ENCODE measurements at places on chromosomes 12 and 14.

DNA sequence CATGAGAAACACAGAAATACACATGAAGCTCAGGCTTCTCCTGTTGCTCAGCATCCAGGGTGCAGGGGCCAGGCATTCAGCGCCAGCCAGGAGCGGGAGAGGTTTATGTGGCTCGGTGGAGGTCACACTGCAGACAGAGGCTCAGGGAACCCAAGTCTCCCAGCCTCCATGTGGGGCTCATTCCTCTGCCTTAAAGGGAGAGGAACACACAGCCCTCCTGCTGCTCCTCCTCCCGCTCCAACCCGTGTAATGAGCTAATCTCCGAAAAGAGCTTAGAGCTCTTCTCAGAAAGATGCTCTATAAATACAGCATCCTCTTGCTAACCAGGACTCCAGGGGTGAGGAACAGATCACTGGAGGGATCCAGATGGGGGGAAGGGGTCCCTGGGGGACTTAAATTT, 28.2 kb downstream of the FGF6 start:
- peak; percentile 8 for DNase-seq

DNA sequence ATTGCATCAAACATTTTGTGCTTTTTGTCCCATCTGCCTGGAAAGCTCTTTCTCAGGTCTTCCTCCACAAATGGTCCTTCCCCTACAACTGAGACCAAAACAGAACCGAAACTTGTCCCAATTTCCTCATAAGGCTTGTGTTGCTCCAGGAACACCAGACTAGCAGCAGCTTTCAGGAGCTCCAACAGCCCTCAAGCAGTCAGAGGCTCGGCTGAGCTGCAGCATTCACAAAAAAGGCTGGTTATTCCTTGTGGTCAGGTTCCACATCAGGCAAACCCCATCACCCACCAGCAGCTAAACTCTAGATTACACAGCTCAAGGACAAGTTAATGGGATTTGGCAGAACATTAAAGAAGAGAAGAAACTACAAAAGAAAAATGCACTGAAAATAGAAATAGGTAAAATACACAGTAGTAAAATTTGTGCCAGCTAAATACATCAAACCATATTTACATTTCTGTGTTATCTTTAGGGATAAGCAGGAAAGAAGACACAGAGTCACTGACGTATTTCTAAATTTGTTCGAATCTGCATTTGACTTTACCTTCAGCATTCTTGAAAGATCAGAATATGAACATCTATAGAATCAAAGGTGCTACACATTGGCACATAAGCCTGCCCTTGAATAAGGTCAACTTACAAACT, 141.2 kb downstream of the STXBP6 start:
- no peak for DNase-seq

DNA sequence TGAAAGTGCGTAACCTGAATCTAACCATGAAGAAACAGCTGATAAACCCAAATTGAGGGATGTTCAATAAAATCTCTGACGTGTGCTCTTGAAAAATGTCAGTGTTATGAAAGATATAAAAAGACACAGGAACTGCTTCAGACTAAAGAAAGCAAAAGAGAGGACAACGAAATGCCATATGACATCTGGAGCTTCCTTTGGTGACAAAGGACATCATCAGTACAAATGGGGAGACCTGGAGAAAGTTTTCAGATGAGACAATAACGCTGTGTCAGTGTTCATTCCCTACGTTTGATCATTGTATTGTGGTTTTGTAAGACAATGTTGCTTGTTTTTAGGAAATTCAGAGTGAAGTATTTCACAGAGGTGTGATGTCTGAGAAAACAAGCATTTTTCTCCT, 125.9 kb upstream of the MAP1LC3B2 start:
- DNase-seq: no peak

- DNase-seq: no peak
These were observed 161.1 kb downstream of the PPFIA2 start for GRCh38 chr12:81597928-81598604.

DNA sequence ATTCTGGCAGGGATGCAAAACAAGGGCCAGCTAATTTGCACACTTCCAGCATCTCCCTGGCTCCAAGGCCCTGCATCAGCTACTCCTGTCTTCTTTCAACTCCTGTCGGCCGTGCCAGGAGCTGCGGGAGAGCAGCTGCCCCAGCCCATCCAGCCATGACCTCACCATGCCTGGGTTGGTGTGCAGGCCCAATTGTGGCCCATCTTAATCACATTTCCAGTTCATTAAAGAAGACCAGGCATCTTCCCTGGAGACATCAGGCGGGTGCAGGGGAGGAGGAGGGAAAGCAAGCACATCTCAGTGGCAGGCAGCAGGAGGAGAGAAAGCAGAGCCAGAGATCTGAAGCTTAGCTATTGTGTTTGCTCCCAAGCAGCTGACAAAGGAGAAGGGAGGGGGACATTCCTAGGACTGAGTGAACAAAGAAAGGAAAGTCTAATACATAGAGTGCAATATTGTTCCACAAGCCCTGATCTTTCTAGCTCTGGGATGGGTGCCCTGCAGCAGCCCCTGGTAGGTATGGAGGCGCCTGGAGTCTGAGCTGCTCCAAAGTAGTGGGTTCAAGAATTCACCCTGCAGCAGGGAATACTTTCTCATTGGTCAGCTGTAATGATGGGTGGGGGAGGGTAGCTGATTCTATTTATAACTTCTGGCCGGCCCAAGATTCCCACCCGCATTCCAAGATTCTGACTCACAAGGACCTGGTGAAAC, 40.1 kb downstream of the VWF start:
- DNase-seq: no peak

DNA sequence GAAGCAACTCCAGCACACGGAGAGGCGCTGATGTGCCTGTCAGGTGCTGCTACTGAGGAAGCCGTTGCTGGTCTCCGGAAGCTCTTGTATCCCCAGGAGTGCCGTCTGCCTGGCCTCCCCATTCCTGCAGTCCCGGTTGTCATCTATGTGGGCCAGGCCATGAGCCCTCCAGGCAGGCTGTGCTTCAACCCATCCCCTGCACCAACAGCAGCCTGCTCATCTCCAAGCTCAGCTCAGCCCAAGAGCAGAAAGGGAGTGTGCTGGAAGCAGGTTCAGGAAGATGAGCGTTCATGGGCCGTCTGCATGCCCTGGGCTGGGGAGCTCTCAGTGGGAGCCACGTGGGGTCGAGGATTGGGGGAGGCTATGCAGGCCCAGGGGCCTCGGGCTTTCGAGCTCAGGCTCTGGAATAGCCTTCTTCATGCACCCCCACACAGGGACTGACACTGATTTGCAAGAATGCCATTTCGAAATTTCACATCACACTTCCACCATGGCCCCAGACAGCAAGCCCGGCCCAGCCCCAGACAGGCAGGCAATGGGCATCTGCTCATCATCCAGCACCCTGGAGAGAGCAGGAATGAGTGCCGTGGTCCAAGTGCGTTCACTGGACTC, 164.5 kb downstream of the KIF26A start:
- DNase-seq: no peak

GRCh38 chr12:19671695-19672094, 232.4 kb downstream of the AEBP2 start:
- no peak for DNase-seq

DNA sequence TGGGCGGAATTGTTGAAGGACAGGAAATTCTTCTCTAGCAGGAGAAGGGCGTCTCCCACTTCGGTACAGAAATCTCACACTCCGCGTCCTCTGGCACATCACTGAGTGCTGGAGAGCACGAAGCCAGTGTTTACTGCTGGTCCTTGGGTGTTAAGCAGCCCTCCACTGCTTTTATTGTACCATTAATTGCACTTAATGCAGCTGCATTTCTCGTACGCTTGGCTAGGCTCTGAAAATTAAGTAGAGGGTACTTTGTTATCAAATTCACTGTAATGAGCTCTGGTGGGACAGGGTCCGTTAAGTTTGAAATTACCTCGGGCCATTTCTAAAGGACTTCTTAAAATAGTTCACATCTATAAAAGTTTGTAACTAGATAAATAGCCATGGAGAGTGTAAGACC, 411.2 kb downstream of the NPAS3 start:
- DNase-seq: peak; percentile 6

DNA sequence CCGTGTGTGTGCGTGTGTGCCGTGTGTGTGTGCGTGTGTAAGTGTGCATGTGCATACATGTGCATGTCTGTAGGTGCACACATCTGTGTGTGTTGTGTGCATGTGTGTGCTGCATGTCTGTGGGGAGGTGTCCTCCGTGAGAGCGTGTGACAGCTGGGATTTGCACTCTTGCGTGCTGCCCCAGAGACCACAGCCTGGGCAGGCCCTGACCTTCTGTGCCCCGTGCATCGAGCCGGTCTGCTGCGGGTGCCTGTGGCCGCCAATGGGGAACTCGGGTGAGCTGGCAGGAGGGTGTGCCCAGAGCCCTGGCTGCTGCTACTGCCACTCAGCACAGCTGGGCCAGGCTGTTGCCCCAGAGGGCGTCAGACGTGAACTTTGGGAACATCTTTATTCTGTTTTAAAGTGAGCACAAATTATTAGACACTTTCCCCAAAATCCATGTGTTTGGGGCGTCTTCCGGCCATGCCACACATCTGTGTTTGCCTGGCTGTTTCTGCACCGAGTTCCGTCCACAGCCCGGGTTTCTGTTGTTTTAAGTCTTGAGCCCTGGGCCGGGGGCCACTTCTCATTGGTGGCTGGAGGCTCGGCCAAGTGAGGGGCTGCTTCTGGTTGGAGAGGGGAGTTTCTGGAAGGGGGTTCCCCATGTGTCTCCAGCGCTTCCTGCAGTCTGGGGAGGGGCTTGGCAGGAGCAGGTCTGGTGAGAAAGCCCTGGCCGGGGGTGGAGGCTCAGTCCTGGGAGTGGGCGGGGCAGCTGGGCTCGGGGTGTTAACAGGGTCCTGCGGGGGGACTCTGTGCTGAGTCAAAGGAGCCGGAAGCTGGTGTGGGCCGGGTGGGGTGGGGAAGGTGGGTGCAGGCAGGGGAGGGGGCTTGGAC, 7.6 kb downstream of the CEP170B start:
- DNase-seq: peak; percentile 64

DNA sequence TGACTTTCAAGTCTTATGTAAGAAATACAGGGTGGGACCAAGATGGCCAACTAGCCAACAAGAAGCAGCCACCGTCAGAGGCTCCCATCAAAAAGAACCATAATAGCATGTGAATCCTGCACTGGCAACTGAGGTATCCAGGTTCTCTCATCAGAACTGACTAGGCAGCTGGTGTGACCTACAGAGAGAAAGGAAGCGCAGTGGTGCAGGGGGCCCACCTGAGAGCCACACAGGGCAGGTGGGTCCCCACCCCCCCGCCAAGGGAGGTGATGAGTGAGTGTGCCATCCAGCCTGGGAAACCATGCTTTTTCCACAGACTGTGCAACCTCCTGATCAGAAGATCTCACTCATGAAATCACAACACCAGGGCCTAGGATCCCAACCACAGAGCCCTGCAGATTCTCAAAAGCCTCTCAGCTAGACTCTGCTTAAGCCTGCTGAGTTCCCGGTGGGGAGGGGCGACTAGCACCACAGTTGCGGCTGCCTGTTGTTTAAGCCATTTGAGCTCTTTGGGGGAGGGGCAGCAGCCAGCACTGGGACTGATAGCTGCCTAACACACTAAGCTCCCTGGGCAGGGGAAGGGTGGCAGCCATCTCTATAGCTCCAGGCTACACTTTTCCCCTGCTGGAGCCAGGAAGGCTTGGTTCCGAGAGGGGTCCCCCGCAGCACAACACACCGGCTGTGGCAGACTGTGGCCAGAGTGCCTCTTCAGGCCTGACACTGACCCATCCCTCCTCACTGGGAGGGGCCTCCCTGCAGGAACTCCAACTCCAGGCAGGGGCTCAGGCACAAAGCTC, 75.3 kb downstream of the GARIN6 start:
- DNase-seq: peak; percentile 1

GRCh38 chr14:54487771-54488170, 1.0 kb downstream of the GMFB start:
- DNase-seq: no peak

GRCh38 chr14:101780887-101781239, 19.4 kb downstream of the PPP2R5C start:
- DNase-seq: peak; percentile 37

DNA sequence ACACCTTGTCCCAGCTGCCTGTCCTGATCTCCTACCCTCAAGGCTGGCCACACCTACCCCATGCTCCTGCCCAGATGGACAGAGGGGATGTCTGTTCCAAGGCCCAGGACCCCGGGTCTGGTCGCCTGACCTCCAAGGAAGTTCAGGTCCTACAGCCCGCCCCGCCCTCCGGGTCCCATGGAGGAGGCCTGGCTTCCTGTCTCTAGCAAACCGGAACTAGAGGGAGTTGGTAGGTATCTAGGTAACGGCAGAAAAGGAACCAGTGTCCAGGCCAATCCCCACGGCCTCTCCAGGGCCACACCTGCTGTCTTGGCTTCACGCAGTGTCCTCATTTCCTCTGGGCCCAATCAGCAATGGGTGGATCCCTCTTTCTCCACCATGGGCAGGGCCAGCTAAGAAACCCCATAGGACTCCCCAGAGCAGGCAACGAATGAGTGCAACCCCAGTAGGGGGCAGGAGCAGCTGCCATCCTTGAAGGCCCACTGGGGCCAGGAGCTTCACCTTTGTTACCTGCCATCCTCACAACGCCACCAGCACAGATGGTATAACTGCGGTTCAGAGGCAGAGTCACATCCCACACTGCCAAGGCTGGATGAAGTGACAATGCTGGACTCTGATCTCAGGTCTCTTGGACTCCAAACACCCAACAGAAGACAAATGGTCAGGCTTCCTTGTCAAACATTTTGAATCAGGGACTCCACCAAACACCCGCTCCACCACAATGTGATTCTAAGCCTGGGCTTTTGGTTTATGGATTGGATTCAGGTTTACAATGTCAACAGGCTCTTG, 25.1 kb upstream of the RPLP0 start:
- DNase-seq: no peak

- no peak for DNase-seq
These were observed 55.9 kb upstream of the TMCC3 start for GRCh38 chr12:94706250-94706661.

DNA sequence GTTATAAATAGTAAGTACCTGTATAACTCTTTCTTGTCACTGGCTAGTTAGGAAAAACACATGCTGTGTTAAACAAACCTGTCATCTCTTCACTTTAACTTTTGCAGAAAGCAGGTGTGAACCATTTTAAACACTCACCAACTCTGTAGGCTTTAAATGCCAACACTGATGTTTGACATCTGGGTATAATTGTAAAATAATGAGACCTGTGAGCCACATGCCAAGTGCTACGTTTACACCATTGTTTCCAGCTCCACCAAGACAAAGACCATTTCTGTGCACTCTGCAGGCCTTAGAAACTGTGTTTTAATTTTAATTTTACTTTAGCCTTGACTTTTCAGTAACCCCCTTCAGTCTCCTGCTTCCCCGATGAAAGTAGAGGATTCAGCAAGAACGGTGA, 11.0 kb downstream of the TPH2 start:
- no peak for DNase-seq

GRCh38 chr14:75389679-75390078, 38.1 kb upstream of the JDP2 start:
- DNase-seq: no peak
